ENCODE measurements at places on chromosomes 2 and 18.

- peak; percentile 95 for DNase-seq
Observed at GRCh38 chr2:54871457-54872107, 148.1 kb downstream of the EML6 start.

- no peak for DNase-seq
Observed at GRCh38 chr2:226330206-226330605, 469.4 kb downstream of the IRS1 start.

DNA sequence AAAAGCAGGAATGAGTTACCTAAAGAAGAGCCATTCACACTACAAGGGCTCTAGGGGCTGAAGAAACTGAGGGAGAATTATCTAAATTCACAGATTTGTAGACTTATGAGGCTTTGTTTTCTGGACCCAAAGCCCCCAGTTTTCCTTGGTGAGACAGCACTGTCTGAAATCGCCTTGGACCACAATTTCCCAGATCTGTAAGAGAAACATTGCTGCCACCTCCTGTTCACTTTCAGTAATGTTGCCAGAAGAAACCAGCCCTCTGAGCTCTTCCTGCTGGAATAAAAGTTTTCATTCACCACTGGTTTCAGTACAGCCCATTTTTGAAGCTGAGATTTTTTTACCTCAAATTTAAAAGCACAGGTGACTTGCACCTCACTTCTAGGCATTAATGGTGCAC is 169.2 kb downstream of the CDH20 start:
- DNase-seq = peak; percentile 72

GRCh38 chr18:10500038-10500437 is 25.8 kb upstream of the NAPG start:
- no peak for DNase-seq

DNA sequence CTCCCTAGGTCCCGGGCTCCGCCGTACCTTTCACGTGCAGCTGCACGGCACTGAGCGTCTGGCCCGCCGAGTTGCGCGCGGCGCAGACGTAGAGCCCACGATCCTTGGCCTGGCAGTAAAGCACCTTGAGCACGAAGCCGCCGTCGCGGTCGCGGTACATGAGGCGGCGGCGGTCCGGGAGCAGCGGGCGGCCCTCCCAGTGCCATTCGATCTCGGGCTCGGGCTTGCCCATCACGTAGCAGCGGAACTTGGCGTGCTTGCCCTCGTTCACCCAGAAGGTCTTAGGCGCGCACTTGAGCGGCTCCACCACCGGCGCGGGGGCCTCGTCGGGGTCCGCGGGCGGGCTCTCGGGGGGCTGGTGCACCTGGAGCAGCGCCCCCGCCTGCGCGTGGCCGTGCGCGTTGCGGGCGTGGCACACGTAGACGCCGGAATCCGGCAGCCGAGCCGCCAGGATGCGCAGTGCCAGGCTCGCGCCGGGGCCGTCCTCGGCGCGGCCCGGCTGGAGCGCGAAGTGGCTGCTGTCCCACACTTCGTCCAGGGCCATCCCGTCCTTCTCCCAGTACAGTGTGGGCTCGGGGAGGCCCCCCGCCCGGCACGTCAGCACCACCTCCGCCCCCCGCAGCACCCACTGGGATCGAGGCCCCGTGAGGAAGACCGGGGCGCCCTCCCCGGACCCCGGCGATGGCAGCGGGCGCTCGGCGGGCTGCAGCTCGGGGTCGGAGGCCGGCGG is 980 bp downstream of the OBSL1 start:
- no peak for DNase-seq

DNA sequence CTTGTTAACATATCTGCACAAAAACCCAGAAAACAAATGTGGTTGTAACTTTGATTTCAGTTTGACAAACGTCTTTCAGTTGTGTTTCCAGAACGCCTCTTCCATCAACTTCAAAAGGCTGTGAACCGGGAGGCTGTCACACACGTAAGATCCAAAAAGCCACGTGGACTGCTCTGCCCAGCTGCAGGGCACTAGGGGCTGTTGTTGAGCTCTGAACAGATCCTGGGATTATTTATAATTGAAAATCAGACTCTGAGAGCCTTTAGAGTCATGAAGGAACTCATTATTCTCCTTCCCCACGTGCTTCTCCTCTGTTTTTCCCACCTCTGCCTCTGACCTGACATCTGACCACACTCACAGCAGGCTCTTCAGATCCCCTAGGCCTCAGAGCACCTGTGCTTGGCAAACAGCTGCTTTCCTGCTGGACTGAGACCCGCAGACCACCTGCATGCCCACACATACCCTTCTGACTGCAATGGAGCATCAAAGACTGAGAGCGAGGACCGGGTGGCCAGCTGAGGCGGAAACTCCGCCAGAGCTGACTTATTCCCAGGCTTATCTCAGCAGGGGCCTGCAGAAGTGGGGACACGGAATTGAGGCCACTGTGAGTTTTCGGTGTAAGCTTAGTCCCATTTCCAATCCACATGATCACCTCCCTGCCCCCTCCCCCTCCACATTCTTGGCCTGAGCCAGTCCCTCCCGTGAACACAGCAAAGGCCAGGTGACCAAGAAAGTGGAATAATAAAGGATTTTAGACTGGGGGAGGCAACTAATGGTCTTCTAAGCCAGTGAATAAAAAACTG is 114.8 kb downstream of the ATL2 start:
- no peak for DNase-seq

DNA sequence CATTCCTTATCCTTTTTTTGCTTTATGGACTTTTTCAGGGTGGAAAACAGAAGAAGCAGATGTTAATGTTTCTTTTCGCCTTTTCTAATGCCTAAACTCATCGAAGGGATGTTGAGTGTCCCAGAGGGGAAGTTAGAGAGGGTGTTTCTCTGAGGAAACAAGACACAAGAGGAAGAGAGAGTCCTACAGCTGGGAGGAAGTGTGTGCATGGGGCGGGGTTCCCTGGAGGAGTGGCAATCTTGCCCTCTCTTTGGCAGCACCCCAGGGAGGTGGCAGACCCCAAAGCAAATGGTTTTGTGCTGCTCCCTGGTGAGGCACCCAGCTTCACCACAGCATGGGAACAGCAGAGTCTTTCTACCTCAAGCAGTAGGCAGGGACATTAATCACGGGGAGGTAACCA is 377.6 kb downstream of the RND3 start:
- DNase-seq = no peak

Measured in NCI-H1694 (cell line).